B cell (primary cell): ENCODE measurements at places on chromosomes 11 and 22.

DNA sequence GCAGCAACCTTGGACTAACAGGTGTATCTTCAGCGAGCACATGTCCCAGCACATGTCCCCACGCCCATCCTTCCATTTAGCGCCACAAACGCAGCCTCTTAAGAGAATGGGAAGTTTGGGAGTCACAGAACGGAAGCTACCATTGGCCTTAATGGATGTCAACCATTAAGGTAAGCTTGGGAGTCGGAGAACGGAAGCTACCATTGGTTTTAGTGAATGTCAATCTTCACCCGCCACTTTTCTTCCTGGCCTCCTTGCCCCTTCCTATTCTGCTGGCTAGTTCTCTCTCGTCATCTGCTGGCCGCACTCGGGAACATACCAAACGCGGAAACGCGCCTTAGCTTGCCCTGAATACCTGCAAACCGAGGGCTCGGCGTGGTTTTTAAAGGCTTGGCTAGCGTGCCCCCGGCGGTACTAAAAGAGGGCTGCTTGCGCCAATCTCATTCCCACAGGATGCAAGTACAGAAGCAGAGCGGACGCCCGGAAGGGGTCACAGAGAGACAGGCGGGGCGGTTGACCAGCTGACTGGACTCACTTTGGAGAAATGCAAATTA is 24.3 kb downstream of the GLYATL1 start:
- no peak overlapping the region for H3K4me3 ChIP-seq
- H3K4me1 ChIP-seq, result no peaks in the 10 kb centered on the region
- H3K27me3 ChIP-seq, result no peaks in the 10 kb centered on the region
- DNase-seq, result no peak

GRCh38 chr11:130561441-130561881 is 113.0 kb downstream of the ADAMTS15 start:
- no peak overlapping the region for H3K27ac ChIP-seq
- no peaks in the 10 kb centered on the region for H3K27me3 ChIP-seq
- H3K4me3 ChIP-seq, result no peak overlapping the region
- DNase-seq, result no peak

DNA sequence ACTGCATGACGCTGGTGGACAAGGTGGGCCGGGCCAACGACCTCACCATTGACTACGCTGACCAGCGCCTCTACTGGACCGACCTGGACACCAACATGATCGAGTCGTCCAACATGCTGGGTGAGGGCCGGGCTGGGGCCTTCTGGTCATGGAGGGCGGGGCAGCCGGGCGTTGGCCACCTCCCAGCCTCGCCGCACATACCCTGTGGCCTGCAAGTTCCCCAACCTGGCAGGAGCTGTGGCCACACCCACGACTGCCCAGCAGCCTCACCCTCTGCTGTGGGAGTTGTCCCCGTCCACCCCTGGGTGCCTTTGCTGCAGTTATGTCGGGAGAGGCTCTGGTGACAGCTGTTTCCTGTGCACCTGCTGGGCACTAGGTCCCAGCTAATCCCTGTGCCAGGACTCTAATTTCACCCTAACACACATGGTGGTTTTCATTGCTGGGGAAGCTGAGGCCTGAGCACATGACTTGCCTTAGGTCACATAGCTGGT is 49.0 kb upstream of the PPP6R3 start:
- DNase-seq, result no peak
- H3K4me1 ChIP-seq, result no peaks in the 10 kb centered on the region
- H3K36me3 ChIP-seq, result no peaks in the 10 kb centered on the region
- H3K27me3 ChIP-seq, result no peaks in the 10 kb centered on the region
- no peak overlapping the region for H3K4me3 ChIP-seq

GRCh38 chr11:7528514-7529049 is 14.8 kb downstream of the PPFIBP2 start:
- no peaks in the 10 kb centered on the region for H3K36me3 ChIP-seq
- H3K27ac ChIP-seq, result no peak overlapping the region
- no peaks in the 10 kb centered on the region for H3K27me3 ChIP-seq
- peaks cover 61% of the 10 kb centered on the region for H3K4me1 ChIP-seq
- H3K4me3 ChIP-seq, result no peak overlapping the region
